ENCODE measurements at places on chromosomes 3 and 15. TPM values are rescaled to one million over a fixed set of nuclear protein-coding genes. Genes with fewer than 3 reads are reported as not detected.

Gene IMPG2
- 0.20 TPM for total RNA-seq

Gene LTF
- not detected for total RNA-seq

Gene CNTN4
- total RNA-seq = not detected

Gene PPP1R14D
- total RNA-seq = not detected
